ENCODE measurements at places on chromosomes 5 and 9. TPM values are rescaled to one million over a fixed set of nuclear protein-coding genes. Genes with fewer than 3 reads are reported as not detected.

IL3 gene
- 9.7 TPM for total RNA-seq

FAM120A gene
- total RNA-seq, result 130 TPM

SELENOP gene
- not detected for total RNA-seq

IL13 gene
- total RNA-seq, result 0.98 TPM

SMAD5 gene
- 5.8 TPM for total RNA-seq

ADAMTS16 gene
- total RNA-seq, result not detected

DNA sequence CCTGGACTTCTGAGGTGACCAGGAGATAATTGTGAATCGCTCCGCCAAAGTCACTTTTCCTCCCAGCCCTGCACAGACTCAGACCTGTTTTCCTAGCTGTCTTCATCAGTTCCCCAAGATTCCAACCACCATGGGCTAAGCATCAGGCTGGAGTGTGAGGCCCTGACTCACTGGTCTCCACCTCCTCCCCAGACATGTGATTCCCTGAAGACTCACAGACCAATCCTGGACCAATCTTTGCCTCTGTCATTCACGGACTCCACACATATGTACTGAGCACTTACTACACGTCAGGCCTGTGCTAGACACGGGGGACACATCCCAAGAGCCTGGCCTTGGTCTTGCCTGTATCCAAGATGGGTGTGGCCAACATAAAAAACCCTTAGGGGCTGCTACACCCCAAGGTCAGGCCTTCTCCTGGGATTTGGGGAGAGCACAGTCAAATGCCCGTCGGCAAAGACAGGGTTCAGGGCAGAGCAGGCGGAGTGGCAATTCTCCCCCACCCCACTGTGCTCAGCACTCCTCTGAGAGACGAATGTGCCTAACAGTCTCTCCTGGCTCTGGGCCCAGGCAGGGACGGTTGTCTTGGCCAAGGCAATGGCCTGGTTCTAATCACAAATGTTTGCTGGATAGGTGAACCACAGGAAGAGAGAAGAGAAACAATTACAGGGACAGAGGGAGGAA, 11.9 kb downstream of the EEIG1 start:
- DNase-seq, result no peak

- no peak for DNase-seq
These were observed 9.4 kb upstream of the BOD1 start for GRCh38 chr5:173625673-173626504.

GRCh38 chr5:169204788-169205400, 96.0 kb downstream of the SLIT3 start:
- DNase-seq, result no peak

DNA sequence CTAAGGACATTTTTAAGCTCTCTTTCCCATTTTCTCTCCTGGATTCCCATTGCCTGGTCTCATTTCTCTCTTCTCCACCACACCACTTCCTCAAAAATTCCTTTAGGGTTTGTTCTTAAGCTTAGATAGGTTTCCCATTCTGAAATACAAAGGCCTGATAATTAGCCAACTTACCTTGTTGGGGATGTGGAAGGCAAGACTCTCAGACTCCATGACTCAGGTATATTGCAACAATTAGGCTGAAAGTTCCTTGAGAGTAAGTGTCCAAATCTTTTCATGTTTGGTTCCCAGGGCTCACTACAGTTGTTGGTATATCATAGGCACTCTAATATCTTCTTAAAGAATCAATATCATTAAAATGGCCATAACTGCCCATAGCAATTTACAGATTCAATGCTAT, 43.6 kb downstream of the FXN start:
- no peak for DNase-seq

DNA sequence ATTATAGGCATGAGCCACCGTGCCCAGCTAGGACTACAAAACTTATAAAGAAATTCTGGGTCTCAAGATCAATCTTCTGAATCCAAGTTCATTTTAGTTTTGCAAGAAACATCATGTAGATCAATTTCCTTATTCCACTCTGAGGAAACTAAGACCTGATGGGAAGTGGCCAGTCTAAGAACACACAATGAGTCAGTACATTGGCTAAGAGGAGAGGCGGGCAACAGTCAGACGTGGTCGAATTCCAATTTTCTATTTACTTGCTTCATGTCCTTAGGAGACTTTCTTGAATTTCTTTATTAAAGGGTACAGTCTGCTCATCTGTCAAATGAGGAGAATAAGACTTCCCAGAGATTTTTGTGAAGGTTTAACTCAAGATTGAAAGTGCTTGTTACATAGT, 432.1 kb upstream of the BRINP1 start:
- no peak for DNase-seq

DNA sequence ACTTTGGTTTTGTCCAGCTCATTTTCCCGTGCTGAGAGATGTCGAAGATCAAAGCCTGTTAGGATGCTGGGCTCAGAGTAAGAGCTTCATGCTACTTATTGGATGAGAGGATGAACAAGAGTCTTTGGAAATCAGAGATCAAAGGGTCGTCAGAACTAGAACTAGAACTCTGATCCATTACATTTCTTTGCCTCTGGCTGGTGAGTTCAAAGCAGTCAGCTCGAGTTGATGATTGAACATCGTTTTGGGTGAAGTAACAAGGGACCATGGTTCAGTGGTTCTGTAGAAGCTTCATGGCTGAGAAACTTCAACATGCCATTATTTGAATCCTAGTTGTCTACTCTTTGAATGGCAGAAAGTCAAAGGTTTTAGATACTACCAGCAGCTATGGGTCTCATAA, 320.3 kb downstream of the ARHGEF28 start:
- no peak for DNase-seq

GRCh38 chr5:683551-684481, 9.3 kb downstream of the TPPP start:
- no peak for DNase-seq

GRCh38 chr9:125914411-125914810, 167.2 kb downstream of the PBX3 start:
- DNase-seq, result no peak

DNA sequence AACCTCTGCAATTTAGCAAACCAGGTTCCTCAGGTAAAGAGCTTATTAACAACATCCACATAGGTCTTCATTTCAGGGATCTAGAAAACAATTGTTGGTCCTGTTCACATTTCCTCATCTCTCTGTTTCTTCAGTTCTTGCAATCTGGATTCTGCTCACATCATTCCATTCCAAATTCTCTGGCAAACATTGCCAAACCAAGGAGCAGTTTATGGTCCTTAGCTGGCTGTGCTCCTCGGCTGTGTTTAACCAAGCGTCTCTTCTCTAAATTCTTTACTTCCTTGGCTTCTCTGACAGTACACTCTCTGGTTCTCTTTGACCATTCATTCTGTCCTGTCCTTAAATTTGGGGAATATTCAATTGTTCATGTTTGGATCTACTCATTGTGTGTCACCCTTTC, 65.8 kb upstream of the RANBP3L start:
- no peak for DNase-seq

DNA sequence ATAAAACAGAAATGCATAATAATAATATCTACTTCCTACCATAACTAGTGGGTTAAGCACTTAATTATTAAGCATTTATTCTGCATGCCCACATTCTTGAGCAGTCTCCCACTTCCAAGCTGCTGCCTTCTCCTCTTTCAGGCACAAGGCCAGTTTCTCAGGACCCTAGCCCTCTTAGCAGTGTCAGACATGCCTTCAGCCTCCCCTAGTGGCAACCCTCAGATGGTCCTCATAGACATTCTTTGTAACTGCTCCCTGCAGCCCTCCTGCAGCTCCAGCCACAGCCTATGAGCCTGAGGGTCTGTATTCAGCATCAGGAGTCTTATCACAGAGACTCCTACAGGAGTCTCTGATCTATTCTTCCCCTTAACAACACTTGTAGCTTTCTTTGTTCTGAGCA, 3.9 kb downstream of the IL9 start:
- DNase-seq, result no peak

GRCh38 chr5:140549237-140550144, 2.0 kb downstream of the EIF4EBP3 start:
- DNase-seq, result no peak

Measured in activated naive CD4-positive, alpha-beta T cell treated with anti-CD3 and anti-CD28 coated beads, Interleukin-2, amount 50 U/mL, for 72 hours (primary cell).